ENCODE measurements at places on chromosomes 3 and 15. TPM values are rescaled to one million over a fixed set of nuclear protein-coding genes. Genes with fewer than 3 reads are reported as not detected.

Gene TMEM266
- total RNA-seq = 0.29 TPM

- DNase-seq = no peak
Observed at GRCh38 chr3:127177226-127177625, 15.7 kb upstream of the PRR23E start.

DNA sequence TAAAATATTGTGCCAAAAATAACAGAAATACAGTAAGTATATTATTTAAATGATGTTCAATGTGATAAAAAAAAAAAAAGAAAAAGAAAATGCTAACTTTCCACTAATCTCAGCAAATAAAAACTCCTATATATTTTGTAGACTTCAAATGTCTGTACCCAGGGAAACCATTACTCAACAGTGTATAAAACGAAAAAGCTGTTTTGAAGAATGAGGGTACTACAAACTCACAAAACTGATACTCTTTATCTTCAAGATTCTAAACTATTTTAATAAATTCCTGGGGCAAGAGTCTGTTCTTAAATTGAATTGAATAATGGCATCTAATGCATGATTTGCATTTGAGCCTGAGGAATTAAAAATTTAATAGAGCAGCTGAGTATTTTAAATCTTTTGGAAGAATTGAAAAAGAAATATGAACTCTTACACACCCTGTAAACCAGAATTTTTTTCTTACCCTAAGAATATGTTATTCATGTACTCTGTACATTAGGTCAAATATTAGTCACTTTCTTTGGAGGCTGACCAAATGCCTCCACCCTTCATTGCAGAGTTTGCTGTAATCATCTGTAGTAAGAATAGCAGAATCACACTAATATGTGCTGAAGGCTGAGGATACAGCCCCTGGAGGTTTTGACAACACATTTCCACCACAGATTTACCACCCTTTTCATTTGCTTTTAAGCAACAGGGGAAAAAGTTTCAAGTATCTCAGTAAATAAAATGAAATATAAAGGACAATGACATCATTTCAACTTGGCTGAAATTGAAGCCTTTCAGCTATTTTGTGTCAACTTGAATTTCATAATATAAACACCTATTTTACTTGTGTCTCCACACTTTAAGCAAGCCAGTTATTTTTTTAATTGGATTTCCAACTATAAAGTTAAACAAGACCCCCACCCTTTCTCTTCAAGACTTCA lies 79.7 kb downstream of the FBN1 start:
- DNase-seq = no peak

DNA sequence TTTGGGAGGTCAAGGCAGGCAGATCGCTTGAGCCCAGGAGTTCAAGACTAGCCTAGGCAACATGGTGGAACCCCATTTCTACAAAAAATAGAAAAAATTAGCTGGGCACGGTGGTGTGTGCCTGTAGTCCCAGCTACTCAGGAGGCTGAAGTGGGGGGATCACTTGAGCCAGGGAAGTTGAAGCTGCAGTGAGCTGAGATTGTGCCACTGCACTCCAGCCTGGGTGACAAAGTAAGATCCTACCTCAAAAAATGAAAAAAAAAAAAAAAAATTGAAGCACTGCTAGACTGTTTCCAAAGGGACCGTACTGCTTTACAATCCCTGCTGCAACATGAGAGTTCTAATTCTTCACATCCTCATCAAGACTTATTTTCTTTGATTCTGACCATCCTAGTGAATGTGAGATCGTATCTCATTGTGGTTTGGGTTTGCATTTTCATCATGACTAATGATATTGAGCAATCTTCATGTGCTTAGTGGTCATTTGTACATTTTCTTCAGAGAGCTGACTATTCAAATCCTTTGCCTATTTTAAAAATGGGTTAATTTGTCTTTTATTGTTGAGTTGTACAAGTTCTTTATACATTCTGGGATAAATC lies 10.8 kb downstream of the CMTM8 start:
- DNase-seq = no peak

DNA sequence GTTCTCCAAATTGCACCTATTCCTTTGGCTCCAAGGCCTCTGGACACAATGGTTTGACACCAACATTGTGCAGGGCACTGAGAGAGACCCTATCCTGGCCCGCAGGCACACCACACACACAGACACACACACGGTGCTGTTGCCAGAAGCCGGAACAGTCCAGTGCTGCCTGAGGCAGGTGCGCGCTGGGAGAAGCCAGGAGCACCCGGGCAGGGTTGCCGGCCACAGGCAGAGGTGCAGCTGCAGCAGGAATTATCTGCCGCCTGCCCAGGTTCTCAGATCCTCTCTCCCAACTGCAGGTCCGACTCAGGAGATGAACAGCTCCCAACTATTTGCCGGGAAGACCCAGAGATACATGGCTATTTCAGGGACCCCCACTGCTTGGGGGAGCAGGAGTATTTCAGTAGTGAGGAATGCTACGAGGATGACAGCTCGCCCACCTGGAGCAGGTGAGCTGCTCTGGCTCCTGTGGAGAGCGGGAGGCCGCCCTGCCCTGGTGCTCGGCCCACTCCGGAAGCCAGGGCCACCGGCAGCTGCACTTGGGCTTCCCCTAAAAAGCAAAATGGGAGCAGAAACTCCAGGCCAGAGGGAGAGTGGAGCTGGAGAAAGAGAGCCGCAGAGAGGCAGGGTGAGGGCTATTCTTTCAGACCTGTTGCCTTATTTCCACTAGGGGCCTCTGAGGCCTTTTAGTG lies 42.9 kb downstream of the CHDH start:
- DNase-seq = no peak

Gene CFAP91
- 0.91 TPM for total RNA-seq

Gene FILIP1L
- total RNA-seq = 86.6 TPM

Gene FYCO1
- total RNA-seq = 91.9 TPM
